ENCODE measurements at places on chromosomes 16 and 17. TPM values are rescaled to one million over a fixed set of nuclear protein-coding genes. Genes with fewer than 3 reads are reported as not detected.
A peak's percentile ranks its signal among the peaks of the same experiment; 100 is the strongest.

The PABPN1L gene
- not detected for total RNA-seq

The TIMM22 gene
- total RNA-seq, result 16.1 TPM

The LCMT1 gene
- 90.6 TPM for total RNA-seq

The WFIKKN1 gene
- total RNA-seq, result 1.5 TPM

- no peaks in the 10 kb centered on the region for H3K27me3 ChIP-seq
- peaks cover 12% of the 10 kb centered on the region for H3K4me1 ChIP-seq
Observed at GRCh38 chr17:69602972-69603371, 188.5 kb downstream of the MAP2K6 start.

DNA sequence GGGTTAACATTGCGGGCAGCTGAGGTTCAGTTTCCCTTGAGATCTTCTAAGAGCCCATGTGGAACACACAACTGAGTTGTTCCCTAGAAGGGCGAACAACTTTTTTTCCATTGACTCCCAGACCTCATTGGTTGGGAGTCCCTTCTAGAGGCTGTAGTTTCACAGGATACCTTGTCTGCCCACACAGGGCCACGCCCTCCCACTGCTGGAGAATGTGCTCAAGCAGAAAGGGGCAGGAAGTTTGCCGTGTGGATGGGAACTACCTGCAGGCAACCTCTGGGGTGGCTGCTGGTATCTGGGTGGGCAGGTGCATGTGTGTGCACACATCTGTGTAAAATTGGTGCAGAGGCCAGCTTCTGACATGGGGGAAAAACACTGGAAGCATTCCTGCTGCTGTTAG is 178.8 kb upstream of the PSMD7 start:
- no peak overlapping the region for H3K4me3 ChIP-seq
- no peaks in the 10 kb centered on the region for H3K36me3 ChIP-seq
- no peaks in the 10 kb centered on the region for H3K4me1 ChIP-seq
- DNase-seq, result no peak
- no peak overlapping the region for H3K27ac ChIP-seq
- no peaks in the 10 kb centered on the region for H3K27me3 ChIP-seq

GRCh38 chr16:62720651-62721050 is 684.4 kb upstream of the CDH8 start:
- DNase-seq, result no peak
- no peak overlapping the region for H3K27ac ChIP-seq
- no peaks in the 10 kb centered on the region for H3K36me3 ChIP-seq
- H3K4me3 ChIP-seq, result no peak overlapping the region
- no peaks in the 10 kb centered on the region for H3K4me1 ChIP-seq

DNA sequence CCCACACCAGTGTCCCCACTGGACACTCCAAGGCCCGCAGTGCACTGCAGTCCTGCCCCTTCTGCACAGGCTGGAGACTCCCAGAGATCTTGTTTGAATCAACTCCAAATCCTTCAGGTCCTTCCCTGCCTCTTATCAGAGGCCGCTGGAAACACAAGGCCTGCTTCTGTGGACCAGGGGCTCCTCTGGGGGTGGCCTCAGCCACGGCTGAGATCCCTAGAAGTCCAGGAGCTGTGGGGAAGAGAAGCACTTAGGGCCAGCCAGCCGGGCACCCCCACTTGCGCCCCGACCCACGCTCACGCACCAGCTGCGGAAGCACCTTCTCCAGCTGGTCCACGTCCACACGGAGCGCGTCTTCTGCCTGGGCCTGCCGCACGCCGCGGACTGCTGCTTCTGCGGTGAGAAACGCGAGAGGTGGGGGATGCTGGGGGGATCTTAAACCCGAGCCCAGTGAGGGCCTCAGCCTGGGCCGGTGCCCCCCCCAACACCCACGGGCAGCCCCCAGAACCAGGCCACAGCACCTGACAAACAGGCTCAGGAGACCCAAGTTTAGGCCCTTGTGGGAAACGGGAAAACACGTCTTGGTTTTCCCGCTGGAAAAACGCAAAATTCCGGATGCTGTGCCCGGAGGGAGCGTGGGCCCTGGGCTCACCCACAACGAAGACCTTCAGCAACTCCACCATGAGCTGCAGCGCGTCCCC is 3.5 kb downstream of the CENPX start:
- DNase-seq, result no peak
- H3K36me3 ChIP-seq, result no peaks in the 10 kb centered on the region
- H3K27me3 ChIP-seq, result no peaks in the 10 kb centered on the region
- peak overlapping the region; percentile 38 for H3K27ac ChIP-seq

- no peaks in the 10 kb centered on the region for H3K4me1 ChIP-seq
- no peak overlapping the region for H3K4me3 ChIP-seq
- no peaks in the 10 kb centered on the region for H3K36me3 ChIP-seq
- no peaks in the 10 kb centered on the region for H3K27me3 ChIP-seq
Observed at GRCh38 chr16:86898386-86898785, 320.0 kb downstream of the FOXL1 start.

GRCh38 chr17:70185285-70185684 is 16.0 kb downstream of the KCNJ2 start:
- no peak for DNase-seq
- H3K27ac ChIP-seq, result peak overlapping the region; percentile 64
- no peaks in the 10 kb centered on the region for H3K27me3 ChIP-seq
- H3K4me3 ChIP-seq, result no peak overlapping the region
- peaks cover 59% of the 10 kb centered on the region for H3K4me1 ChIP-seq
- no peaks in the 10 kb centered on the region for H3K36me3 ChIP-seq

- H3K4me3 ChIP-seq, result no peak overlapping the region
- peaks cover 39% of the 10 kb centered on the region for H3K4me1 ChIP-seq
- H3K36me3 ChIP-seq, result no peaks in the 10 kb centered on the region
- DNase-seq, result no peak
- H3K27me3 ChIP-seq, result no peaks in the 10 kb centered on the region
Observed at GRCh38 chr17:21078016-21078780, 35.4 kb upstream of the USP22 start.

- peak overlapping the region; percentile 85 for H3K27ac ChIP-seq
- no peaks in the 10 kb centered on the region for H3K27me3 ChIP-seq
- H3K4me3 ChIP-seq, result peak overlapping the region; percentile 73
- H3K4me1 ChIP-seq, result peaks cover 21% of the 10 kb centered on the region
- DNase-seq, result peak; percentile 73
Observed at GRCh38 chr17:29176558-29177351, 3.4 kb downstream of the MYO18A start.

GRCh38 chr16:57127836-57128235 is 35.5 kb downstream of the CPNE2 start:
- no peak for DNase-seq
- no peaks in the 10 kb centered on the region for H3K4me1 ChIP-seq
- no peaks in the 10 kb centered on the region for H3K36me3 ChIP-seq
- no peaks in the 10 kb centered on the region for H3K27me3 ChIP-seq
- H3K27ac ChIP-seq, result no peak overlapping the region
- no peak overlapping the region for H3K4me3 ChIP-seq

GRCh38 chr17:82882715-82883418 is 43.0 kb upstream of the ZNF750 start:
- H3K4me3 ChIP-seq, result no peak overlapping the region
- H3K27me3 ChIP-seq, result no peaks in the 10 kb centered on the region
- no peaks in the 10 kb centered on the region for H3K36me3 ChIP-seq
- DNase-seq, result no peak

DNA sequence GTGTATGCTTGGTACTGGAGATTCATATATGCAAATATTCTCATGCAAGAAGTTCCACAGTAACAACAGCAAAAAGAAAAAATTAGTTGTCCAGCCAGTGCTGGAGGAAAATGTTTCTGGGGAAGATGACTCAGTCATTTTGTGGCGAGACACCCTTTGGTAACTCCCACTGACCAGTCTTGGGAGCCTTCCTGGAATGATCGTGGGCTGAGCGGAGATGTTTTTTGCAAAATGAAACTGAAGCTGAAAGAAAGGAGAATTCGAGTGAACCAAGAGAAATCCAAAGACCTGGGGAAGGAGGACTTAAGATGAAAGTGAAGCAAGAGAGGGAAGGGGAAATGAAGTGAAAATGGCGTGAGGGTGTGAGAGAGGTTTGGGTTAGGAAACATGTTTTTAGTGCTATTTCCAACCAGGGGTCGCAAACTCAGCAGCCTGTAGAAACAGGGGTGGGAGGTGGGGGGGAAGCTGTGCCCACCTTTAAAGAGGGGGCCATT is 5.2 kb downstream of the ITPRIPL2 start:
- peak overlapping the region; percentile 32 for H3K4me3 ChIP-seq
- no peak for DNase-seq
- no peaks in the 10 kb centered on the region for H3K27me3 ChIP-seq
- H3K4me1 ChIP-seq, result peaks cover 56% of the 10 kb centered on the region
- peaks cover 14% of the 10 kb centered on the region for H3K36me3 ChIP-seq

GRCh38 chr17:13540546-13540945 is 61.2 kb downstream of the HS3ST3A1 start:
- no peak overlapping the region for H3K27ac ChIP-seq
- H3K36me3 ChIP-seq, result no peaks in the 10 kb centered on the region
- H3K27me3 ChIP-seq, result no peaks in the 10 kb centered on the region
- H3K4me3 ChIP-seq, result no peak overlapping the region

DNA sequence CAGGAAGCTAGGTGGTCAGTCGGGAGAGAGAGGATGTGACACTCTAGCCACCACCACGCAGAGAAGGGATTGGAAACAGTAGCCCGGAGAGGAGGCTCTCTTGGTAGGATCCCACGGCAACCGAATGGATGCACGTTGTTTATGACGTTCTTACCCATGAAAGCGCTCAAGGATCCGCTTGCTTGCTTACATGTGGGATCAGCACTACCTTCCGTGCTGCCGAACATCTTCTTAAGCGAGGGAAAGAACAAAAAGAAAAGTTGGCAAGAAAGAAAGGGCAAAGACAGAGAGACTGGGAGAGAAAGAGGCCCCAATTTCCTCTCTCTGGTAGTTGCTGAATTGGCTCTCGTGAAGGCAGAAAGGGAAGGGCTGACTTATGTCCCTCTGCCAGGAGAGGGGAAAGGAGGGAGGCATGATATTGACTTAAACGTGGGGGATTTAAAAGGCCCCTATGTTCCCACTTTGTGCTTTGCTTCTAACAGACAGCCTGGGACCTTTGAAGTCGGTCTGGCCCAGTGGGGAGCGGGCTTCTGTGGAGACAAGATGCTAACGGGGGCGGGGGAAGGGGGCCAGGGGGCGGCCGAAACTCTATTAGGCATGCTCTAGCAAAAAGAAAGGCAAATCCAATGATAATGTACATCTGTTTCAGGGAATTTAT is 35.4 kb downstream of the SNX20 start:
- no peaks in the 10 kb centered on the region for H3K4me1 ChIP-seq
- H3K4me3 ChIP-seq, result no peak overlapping the region
- no peaks in the 10 kb centered on the region for H3K36me3 ChIP-seq
- no peak overlapping the region for H3K27ac ChIP-seq

Measured in gastrocnemius medialis (tissue), 4 donors.